Head of caudate nucleus (tissue), 42 donors: ENCODE measurements at places on chromosomes 16 and 17.

GRCh38 chr17:42025191-42025579 lies 5.3 kb downstream of the NKIRAS2 start:
- DNase-seq = no peak

GRCh38 chr17:66357037-66357436 lies 54.6 kb downstream of the PRKCA start:
- no peak for DNase-seq

DNA sequence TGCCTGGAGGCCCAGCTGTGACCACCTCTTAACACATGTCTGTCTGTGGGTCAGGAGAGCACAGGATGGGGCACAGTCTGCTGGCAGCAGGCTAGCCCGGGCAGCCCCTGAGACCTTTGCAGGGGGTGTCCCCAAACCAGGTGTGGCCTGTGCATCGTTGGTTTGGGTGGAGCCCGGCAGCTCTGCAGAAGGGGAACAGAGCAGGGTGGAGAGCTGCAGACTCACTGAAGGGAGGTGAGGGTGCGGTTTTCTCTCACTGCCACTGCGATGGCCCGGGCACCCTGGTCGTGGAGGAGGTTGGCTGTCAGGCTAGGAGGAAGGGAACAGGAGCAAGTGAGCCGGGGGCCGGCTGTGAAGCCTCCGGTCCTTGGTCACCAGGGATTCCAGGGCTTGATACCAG lies 28.8 kb downstream of the NLRC3 start:
- no peak for DNase-seq

DNA sequence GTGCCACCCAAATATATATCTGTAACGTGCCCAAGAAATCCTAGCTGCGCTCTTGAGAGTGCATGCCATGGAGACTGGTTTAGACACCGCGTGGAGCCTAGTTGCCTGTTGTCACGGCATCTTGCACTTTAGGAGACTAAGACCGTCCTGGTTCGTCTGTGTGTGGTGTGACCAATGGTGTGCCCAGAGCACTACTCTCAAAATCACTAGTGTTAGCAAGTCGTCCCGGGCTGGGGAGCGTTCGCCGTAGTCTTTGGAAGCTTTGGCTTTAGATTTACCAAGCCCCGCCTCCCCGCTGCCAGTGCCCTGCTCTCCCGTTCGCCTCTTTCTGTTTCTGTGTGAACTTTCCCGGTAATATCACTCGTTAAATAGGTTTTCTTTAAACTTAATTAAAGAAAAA lies 27.0 kb downstream of the CLUH start:
- DNase-seq = no peak

- no peak for DNase-seq
These were observed 50.6 kb upstream of the STH start for GRCh38 chr17:45948498-45948880.

GRCh38 chr17:37490638-37491614 lies 1.2 kb downstream of the DUSP14 start:
- peak; percentile 77 for DNase-seq

DNA sequence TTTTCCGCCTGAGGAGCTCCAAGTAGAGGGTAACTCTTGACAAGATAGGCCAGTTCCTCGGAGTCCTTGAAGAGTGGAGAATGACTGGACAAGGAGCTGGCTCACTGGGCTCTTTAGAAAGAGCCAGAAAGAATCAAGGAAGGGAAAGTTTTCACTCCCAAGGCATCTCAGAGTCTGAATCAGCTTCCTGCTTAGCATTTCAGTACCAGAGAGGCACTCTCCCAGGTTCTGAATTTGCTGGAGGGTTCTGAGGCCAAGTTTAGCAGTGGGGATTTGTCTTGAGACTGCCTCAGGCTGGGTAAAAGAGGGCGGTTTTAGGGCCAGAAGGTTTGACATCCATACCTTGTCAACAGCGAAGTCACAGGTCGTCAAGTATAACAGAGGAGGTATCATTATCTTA lies 25.5 kb downstream of the GP2 start:
- DNase-seq = no peak

- DNase-seq = no peak
These were observed 10.8 kb downstream of the NGFR start for GRCh38 chr17:49505854-49506253.

DNA sequence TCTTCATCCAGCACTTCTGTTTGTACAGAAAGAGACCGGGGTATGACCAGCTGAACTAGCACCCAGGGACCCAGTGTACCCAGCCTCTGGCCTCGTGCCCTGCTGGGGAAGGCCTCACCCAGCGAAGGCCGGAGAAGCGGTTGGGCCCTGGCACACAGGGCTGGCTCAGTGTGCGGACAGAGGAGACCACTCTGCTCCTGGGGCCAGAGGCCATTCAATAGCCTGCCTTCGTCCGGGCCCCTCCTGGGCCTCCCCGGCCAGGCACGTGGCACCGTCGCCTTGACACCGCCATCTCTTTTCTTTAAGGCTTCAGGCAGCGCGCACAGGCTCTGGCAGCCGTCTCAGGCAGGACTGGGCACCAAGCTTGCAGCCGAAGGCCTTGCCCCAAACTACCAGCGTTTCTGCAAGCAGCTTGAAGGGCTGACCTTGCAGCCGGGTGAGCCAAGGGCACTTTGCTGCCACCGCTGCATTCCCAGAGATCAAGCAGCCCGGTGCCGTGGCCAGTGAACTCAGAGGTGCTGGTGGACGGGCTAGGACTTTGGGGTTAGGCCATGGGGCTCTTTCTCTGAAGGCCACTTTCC lies 8.0 kb downstream of the TAX1BP3 start:
- no peak for DNase-seq

- no peak for DNase-seq
These were observed 85.5 kb upstream of the CDYL2 start for GRCh38 chr16:80889779-80890359.

- no peak for DNase-seq
These were observed 7.0 kb downstream of the PDF start for GRCh38 chr16:69323415-69323814.

- DNase-seq = peak; percentile 59
These were observed 84.9 kb upstream of the CBX4 start for GRCh38 chr17:79923974-79924638.

- DNase-seq = peak; percentile 53
These were observed 496.9 kb upstream of the C16orf82 start for GRCh38 chr16:26569793-26570192.

GRCh38 chr17:66373944-66374817 lies 71.8 kb downstream of the PRKCA start:
- peak; percentile 51 for DNase-seq

DNA sequence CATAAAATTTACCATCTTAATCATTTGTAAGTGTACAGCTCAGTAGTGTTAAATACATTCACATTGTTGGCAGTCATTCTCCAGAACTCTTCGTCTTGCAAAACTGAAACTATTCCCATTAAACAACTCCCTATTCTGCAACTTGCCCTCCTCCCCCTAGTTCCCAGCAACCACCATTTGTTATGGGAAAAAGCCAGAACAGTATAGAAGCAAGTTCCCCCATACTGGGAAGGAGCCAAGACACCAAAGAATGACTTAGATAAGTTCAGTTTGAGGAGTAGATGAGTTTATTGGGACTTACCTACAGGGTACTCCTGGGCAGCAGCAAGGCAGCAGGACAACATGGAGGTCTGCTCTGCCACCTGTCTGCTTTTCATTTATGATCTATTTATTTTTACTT lies 39.3 kb upstream of the TEKT1 start:
- DNase-seq = no peak

DNA sequence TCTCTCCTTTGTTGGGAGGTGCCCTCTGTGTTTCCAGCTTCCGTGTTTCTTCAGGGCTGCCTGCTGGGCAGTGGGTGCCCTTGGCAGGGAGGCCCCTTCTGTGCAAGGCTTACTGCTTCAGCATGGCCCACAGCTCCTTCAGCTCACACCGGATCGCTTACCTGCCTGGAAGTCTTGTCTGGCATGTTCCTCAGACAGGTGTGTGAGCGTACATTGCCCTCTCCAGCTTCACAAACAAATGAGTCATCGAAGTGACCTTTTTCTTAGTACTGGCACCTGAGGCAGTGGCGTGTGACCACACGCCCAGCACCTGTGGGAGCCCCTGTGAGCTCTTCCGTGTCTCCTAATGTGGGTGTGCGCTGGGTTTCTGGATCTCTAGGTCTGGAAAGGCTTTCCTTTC lies 3.5 kb downstream of the RAB40C start:
- DNase-seq = no peak

GRCh38 chr17:18259621-18260331 lies 686 bp upstream of the MIEF2 start:
- no peak for DNase-seq

DNA sequence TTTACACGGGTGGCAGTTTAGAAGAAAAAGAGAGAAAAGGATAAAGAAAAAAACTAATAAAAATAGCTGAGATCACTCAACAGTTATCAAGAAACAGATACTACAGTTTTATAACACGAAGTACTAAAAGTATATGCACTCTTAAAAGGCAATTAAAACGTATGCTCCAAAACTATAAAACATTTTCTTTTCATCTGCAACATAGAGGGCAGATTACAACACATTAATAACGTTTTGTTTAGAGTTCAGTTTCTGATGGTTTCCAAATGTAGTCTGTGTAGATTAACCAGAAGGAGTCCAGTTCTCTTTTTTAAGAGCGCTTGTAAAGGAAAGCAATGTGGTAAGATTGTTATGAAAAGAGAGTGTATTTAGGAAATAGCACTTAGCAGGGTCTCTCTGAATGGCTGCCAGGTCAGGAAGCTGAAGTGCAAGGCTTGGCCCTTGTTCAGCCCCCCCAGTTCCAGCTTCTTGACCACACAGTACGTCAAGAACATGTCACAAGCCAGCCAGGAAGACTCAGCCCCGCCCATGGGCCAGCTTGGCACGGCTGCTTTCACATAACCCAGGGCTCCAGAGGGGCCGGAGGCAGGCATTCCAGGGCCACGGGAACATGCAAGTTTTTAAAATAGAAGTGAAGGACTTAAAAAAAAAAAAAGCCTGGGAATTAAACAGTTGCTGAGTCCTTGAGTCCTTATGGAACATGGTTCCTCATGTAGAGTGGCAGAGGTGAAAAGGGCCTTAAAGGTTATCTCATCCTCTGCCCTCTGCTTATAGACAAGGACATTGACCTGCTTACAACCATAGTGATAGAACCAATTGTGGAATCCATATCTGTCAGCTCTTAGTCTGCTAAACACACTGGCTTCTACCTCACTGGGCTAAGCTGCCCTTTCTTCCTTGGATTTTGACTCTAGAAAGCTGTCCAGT lies 147.4 kb upstream of the TBX2 start:
- peak; percentile 40 for DNase-seq

DNA sequence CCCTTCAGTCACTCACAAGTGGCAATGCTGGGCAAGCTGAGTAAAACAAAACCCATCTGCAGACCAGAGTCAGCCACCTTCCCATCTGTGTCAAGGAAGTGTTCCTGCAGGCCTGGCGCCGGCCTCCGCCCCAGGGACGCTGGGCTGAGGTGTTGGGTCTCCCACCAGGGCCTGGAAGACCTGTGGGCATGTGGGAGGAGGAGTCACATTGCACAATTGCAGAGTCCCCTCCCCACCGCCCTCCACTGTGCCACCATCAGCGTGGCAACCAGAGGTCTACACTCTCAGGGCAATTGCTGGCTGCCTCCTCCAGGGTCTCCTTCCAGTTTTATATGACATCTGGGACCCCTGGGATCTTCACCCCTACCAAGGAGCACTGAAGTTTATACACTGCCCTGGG lies 3.0 kb upstream of the MYO15A start:
- DNase-seq = no peak

GRCh38 chr16:74448990-74449389 lies 27.7 kb upstream of the CLEC18B start:
- no peak for DNase-seq

DNA sequence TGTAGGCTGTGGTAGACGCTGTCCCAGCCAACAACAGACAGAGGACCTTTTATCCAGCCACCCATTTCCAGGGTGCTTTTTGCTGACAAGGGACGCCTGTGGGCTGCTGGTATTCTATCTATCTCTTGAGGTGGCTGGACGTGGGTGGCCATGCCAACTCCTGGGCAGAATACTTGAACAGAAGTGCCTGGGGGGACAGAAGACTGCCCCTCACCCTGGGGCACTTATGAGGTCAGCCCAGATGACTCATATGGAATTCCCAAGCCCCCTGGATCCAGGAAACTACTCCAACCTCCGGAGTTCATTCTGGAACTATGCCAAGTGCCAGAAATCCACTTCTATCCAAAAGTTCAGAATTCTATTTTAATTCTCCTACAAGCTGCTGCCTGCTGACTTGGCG lies 61.3 kb downstream of the CDRT4 start:
- no peak for DNase-seq

- DNase-seq = no peak
These were observed 1.7 kb upstream of the CBX8 start for GRCh38 chr17:79798299-79799173.

DNA sequence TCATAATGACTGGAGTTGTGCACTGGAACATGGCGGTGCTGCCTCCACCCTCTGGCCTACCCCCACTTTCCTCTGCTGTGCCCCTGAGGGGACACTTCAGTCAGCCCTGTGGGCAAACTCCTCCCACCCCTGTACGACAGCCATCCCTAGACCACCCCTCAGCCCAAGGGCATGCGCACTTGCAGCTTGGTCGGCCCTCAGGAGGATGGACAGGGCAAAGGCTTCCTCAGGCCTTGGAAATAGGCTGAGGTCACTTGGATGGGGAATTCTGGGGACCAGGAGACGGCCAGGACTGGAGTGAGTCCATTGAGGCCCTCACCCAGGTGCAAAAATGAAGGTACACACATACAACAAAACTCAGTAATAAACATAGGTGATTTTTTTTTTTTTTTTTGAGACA lies 41.0 kb downstream of the FZD2 start:
- DNase-seq = no peak

DNA sequence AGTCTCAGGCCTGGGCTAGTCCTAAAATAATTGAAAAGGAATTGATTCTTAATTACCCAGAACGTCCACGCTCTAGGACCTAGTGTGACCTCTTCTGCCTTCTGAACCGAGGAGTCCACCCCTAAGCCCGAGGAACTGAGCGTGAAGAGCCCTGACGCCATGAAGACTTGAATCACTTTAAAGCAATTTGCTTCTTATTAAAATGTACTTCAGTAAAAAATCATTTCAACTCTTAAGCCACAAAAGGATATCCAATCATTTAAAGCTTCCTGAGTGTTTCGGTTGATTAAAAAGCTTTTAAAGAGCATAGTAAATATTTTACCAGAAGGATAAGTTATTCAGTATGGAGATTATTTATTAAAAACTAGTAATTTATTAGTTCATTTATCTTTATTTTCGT lies 11.6 kb downstream of the HSBP1 start:
- no peak for DNase-seq

- peak; percentile 21 for DNase-seq
These were observed 105.4 kb downstream of the TRIM37 start for GRCh38 chr17:59001158-59001814.

GRCh38 chr17:6661464-6661848 lies 9.9 kb downstream of the C17orf100 start:
- no peak for DNase-seq

GRCh38 chr16:49121636-49122035 lies 160.0 kb downstream of the CBLN1 start:
- no peak for DNase-seq
